CD4-positive, alpha-beta T cell treated with Interferon alpha-2 for 1 hour (primary cell): ENCODE measurements at places on chromosomes 1 and 21.

DNA sequence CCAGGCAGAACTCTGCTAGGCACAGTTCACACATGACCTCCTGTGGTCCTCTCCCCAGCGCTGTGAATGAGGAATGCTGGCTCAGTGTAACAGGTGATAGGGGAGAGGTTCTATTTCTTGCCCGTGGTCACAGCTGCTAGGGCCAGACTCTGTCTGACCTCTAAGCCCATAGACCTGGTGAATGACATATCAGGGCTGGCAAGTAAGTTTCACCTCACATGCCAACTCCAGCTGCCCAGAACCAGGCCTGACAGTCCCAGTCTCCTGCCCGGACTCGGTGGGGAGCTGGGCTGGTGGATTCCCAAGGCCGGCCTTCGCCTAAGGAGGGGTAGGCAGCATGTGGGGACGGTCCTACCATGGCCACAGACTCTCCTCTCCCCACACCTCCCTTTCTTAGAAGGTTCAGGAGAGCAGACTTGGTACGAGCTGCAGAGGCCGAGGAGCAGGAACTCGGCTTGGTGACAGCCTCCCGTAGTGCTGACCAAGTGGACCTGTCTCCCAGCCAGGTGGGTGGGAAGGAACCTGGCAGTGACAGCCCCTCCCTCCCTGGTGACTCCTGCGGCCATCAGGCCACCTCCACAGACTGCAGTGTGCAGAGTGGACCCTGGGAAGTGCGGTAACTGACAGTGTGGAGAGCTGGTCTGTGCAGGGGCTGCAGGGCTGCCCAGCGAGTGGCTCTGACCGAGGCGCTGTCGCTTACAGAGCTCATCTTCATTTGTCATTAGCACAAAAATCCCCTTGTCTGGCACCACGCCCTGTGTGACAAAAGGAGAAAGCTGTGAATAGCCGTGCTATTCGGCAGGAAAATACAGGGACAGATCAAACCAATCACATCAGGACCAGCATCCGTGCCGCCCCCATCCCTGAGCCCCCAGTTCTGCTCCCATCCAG, 74.6 kb downstream of the SCCPDH start:
- DNase-seq, result no peak

DNA sequence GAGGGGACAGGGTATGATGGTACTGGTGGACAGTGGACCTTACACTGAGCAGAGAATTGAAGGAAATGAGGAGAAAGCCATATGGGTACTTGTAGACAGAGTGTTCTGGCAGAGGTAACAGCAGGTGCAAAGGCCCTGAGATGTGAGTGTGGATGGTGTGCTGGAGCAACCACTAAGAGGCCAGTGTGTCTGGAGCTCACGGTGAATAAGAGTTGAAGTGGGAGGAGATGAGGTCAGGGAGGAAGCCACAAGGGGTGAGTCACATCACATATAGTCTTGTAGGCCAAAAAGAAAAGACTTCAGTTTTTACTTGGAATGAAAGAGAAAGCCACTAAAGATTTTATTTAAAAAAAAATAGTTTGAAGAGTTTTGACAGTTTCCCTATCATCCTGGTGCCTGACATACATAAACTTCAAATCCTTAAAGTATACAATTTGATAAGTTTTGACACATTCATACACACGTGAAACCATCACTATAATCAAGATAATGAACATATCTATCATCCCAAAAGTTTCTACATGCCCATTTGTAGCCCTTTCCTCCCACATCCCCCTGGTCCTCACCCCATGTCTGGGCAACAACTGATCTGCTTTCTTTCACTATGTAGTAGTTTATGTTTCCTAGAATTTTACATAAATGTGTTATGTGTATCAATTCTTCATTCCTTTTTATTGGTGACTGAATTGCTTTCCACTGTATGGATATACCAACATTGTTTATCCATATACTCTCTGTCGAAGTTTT, 148.4 kb downstream of the GPATCH2 start:
- no peak for DNase-seq

DNA sequence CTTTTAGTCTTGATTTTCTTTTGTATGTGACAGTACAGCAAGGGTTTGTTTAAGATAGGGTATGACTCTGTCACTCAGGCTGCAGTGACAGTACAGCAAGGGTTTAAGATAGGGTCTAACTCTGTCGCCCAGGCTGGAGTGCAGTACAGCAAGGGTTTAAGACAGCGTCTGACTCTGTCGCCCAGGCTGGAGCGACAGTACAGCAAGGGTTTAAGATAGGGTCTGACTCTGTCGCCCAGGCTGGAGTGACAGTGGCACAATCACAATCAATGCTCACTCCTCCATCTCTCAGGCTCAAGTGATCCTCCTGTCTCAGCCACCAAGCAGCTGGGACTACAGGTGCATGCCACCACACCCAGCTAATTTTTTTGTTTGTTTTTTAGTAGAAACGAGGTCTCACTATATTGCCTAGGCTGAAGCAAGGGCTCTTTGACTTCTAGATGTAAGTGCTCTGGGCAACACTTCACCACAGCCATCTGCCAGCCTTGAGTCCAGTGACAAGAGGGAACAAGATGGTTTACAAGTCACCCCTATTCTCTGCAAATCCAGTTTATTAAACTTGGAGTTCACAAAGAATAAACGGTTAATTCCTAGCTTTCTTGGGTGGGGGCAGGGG, 965 bp upstream of the SH2D5 start:
- DNase-seq, result no peak

GRCh38 chr1:170271430-170272161, 125.8 kb downstream of the NTMT2 start:
- no peak for DNase-seq

GRCh38 chr1:233261206-233261605, 34.3 kb downstream of the PCNX2 start:
- DNase-seq, result no peak

DNA sequence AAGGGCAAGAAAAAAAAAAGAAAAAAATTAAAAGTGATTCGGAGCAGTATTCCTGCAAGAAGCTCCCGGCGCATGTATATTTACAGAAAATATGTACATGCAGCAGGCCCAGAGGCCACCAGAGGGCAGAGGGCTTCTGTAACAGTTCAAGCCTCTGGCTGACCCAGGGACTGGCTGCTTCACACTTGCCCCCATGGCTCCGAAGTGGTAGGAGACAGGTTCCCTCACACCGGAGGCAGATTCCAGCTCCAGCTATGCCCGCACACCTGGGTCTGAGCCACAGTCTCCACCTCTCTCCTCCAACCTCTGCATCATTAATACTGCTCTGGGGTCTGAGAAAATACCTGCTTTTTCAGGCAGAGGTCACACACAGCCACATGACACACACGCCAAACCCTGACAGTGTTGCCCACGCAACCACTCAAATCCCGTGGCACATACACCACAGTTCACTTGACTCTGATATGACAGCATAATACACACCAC, 2.2 kb upstream of the ARHGAP30 start:
- peak; percentile 63 for DNase-seq

DNA sequence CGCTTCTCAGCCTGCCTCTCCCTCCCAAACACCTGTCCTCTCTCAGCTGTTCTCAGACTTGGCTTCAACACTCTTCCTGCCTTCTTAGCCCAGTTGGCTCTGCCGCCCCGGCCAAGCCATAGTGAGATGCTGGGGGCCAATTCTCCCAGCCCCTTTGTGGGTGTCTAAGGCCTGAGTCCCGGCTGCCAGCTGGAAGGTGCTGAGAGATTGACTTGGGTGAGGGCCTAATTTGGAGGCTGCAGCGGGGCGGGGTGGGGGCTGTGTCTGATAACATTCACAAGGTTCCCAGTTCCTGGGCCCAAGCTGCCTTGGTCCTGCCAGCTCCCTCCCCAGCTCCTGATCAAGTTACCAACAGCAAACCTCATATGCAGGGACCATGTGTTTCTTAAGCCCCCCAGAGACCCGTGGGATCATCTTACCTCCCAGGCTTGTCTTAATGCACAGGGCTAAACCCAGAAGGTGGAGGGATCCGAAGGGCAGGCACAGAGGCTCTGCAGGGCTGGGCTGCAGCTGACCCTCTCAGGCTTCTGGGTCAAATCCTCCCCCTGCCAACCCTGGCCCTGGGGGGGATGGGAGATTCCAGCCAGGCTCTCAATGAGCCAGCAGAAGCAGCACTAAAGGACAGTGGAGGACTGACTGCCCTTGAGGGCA, 9.8 kb downstream of the INKA2 start:
- no peak for DNase-seq

DNA sequence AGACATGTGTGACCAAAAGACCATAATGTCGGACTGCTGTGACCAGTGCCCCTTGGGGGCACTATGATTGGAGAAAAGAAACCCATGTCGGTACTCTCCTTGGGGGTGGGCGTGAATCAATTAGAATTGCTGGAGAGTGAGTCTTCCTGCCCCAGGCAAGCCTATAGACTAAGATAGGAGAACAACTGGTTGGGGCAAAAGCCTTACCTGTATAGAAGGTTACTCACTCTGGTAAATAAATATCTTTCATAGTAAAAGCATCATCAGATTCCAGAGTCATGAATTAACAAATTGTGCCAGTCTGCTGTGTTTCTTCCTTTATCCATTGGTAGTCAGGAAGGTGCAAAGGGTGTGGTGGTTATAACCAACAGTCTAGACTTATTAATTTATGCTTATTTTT, 2.9 kb upstream of the PTGFRN start:
- no peak for DNase-seq

DNA sequence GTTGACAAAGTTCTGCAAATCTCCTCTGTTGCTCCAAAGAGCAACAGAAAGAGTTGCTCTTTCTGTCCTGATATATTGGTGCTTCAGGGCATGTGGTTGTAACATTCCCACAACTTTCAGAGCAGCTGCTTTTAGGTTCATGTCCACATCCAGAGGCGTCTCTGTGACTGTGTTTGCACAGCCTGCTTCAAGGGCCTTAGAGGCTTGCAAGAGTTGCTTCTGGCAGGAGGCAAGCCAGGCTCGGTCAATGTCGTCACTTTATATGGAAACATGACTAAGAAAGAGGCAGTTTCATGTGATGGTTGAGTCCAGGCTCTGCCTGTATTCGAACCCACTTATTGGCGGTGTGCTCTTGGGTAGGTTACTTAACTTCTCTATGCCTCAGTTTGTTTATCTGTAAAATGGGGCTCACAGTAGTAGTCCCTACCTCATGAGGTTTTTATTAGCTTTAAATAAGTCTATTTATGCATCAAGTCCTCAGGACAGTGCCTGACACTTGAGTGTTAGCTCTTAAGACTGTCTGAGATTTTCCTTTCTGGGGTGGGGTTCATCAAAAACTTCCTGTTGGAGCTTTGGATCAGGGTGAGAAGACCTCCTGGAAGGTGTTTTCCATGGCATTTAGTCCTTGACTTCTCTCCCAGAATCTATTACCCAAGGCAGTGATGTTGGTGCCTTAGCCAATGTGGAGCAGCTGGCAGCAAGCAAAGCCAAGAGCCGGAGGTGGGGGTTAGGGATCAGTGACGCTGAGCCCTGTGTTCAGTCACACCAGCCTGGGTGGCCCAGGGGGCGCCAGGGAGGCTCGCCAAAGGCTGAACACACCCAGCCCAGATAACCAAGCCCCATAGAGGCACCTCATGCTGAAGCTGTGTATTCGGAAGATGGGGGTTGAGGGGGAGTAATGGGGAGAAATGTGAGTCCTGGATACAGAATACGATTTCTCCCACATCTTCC, 18.9 kb downstream of the LHX4 start:
- DNase-seq, result no peak

GRCh38 chr1:94248956-94249688, 11.7 kb upstream of the ARHGAP29 start:
- no peak for DNase-seq

DNA sequence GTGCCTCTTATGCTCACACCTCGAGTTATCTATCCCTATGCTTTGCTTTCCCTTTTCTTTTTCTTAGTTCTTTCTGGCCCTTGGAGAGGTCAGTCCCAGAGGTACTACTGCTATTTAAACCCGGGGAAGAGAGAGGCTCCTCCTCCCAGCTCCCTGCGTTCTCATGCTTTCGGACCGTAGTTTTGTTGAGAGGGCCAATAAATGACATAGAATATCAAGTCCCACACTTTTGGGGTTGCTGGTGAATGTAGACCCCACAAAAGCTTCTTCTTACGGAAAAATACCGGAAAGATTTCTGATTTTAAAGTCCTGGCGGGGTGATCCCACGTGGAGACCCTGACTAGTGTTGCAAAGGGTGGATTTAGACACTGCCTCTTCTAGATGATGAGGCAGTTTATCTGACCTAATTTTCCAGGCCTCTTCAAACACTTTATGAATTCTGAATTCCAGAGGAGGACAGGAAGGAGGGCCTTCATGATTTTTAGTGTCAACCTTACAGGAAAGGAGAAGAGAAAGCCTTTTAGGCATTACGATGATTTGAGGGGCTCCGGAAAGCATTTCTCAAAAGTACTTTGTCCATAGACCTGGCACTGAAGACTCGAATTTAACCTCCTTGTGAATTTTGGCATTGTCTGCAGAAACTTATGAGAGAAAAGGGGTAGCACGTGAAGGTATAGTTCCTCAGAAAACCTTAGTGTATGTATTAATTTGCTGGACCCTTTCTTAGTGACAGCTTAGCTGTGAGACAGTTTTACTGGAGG, 694 bp downstream of the TMEM167B start:
- no peak for DNase-seq

- no peak for DNase-seq
These were observed 1.5 kb downstream of the RGS7 start for GRCh38 chr1:241355311-241356010.

GRCh38 chr1:188224263-188224662, 1395.5 kb downstream of the PLA2G4A start:
- DNase-seq, result no peak

DNA sequence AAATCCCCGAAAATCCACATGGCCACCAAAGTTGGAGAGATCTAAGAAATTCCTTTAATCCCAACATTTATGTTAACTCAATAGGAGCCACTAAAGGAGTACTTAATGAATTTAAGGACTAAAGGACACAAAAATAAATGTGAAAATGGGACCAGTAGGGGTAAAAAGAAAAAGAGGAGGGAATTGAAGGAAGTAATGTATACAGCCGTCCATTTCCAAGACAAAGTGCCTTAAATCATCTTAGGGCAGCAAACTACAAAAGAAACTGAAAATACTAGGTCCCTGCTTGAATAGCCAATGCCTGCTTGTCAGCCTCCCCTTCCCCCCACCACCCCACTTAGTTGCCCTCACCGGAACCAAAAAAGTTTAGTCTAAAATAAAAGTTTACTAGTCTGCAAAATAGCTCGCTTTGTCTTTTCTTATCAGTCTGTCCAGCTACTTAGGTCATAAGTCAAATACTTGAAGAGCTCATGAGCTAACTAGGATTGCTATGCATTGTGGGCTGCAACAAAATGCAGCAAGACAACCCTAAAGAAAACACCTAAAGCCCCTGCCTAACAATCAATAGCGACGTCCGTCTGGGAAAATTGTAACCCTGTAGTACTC, 66.3 kb upstream of the TLR5 start:
- DNase-seq, result no peak
